Activated CD4-positive, alpha-beta T cell treated with anti-CD3 and anti-CD28 coated beads for 24 hours (primary cell): ENCODE measurements at places on chromosomes 7 and 10.
A peak's percentile ranks its signal among the peaks of the same experiment; 100 is the strongest.

DNA sequence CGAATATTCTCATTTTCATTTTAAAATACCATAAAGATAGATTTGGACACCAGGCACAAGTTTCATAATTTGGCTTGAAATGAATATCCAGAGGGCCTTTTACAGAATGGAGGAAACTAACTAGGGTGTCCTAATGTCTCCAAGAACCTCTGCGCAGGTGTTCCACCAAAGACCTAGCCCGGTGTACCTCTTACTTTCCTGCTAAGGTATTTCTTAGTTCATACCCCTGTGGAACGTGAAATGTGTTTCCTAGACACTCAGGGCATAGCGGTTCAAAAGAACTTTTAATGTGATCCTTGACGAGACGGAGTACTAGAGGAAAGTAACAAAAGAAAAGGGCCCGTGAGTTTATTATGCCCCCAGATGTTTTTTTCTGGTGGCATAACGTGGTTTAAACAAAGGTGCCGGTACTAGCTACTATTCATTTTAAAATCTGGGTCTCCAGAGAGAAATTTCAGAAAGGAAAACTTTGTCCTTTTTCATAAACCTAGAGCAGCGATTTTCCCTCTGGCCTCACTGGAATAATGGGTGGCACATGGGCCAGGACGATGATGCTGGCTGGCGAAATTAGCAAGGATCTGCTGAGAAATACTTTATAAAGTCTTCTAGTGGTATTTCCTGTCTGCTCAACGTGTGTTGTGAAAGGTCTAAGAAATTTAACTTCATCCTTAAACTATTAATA is 1.4 kb downstream of the APBB1IP start:
- no peak for DNase-seq

DNA sequence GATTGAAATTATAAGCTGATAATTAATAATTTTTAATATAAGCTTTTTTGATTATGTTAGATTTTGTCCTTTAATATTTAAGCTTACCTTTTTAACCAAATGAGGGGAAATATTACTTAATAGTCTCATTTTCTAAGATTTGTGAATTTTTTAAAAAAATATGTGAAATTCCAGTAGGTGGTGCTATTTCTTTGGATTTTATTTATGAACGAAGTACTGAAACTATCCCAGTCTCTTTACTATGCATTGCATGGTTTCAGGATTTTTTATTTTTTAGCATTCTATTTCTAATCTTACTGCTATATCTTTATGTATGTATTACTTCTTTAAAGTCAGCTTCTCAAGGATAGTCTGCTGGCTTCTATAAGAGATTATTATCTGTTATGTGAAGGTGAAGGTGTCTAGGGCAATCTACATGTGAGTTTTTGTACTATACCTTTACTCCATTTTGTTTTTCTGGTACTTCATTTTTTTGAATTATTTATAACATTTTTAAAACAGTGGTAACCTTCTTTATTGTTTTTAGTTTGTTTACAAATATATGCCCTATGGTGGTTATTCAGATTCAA is 78.3 kb downstream of the ATRNL1 start:
- DNase-seq = no peak

- DNase-seq = no peak
Observed at GRCh38 chr10:117581961-117582360, 39.4 kb downstream of the EMX2 start.

GRCh38 chr7:113504142-113504541 is 385.8 kb upstream of the SMIM30 start:
- no peak for DNase-seq

- no peak for DNase-seq
Observed at GRCh38 chr10:10872035-10872673, 145.5 kb upstream of the CELF2 start.

GRCh38 chr7:116733924-116734580 is 62.1 kb downstream of the MET start:
- DNase-seq = no peak

- DNase-seq = no peak
Observed at GRCh38 chr10:103504181-103504783, 10.8 kb downstream of the NEURL1 start.

- DNase-seq = peak; percentile 42
Observed at GRCh38 chr7:87416682-87417587, 58.5 kb downstream of the ABCB4 start.

DNA sequence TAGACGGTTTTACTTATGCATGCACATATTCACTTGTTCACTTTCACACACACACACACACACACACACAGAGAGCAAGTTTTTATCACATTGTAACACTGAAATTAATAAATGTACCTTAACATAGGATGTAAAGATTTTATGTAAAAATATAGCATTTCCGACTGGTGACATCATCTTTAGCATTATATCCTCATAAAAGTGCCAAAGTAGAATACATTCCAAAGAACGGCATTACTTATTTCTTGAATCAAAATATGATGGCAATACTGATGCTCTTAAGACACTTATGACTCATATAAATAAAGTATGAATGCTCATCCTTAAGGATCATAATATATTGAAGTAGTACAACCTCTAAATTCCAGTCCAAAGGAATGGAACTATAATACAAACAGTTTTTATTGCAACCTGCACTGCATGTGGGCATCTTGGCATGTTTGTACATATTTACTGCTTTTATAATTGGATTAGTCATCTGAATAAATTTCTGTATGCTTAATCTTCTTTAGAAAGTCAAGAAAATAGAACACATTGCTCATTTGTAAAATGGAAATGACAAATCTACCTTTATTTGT is 290.0 kb upstream of the SEMA3A start:
- DNase-seq = no peak
